ENCODE measurements at places on chromosomes 2 and 18.

DNA sequence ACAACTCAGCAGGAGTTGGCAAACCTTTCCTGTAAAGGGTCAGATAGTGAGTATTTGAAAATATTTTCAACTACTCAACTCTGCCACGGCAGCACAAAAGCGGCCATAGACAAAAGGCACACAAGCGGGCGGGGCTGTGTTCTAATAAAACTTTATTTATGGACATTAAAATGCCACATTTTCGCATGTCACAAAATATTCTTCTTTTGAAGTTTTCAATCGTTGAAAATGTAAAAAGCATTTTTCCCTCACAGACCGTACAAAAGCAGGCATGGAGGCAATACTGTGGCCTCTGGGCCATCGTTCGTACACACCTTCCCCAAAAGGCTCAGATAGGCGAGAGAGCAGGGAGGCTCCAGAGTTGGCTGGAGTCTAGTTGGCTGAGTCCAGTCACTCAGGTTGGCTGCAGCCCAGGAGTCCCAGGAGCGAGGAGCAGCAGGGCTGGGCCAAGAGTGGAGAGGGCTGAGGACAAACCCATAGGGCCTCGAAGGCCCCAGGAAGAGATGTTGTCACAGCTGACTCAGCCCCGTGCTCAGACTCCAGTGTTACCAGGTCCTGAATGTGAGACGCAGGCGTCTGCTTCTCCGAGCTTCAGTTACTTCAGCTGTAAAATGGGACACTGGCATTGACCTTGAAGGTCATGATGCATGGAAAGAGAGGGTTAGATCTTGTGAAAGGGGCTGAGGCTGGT lies 42.5 kb downstream of the SDC1 start:
- DNase-seq: no peak

DNA sequence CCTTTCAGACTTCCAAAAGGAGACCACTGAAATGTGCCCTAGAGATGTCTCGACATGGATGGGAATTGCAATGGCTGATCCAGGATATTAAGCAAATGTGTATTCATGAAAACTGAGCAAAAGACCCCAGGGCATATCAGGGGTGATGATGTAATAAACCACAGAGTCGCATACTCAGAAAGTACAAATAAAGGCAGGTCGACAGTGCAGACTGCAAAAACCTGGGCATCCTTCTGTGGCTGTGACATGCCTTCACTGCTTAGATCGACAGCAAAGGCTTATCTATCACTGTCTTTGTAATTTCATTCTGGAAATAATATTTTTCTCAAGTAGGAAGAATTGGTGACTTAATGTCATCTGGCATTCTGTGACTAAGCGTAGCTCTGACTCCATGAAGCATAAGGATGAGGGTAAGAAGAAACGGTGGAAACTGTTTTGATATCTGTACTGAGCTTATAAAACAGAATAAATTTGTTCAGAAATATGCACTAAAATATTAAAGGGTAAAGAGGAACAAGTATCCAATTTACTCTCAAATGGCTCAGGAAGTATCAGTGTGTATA lies 115.6 kb upstream of the NRP2 start:
- DNase-seq: no peak

GRCh38 chr2:189248141-189248540 lies 68.6 kb upstream of the COL5A2 start:
- no peak for DNase-seq

DNA sequence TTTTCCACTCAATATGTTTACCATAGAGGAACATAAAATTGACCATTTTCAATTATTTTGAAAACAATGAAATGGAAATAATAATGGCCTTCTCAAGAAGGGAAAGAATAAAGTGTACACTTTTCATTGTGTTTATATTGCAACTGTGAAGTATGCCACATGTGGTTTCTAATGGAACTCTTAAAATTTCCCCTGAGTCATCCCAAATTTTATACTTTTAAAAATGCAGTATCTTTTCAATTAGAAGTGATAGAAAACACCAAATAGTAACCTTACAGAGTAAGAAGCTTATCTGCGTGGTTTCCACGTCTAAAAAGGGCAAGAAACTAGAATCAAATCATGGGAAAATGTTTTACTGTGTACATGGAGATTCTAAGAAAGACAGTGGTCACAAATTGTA lies 70.0 kb downstream of the SCG2 start:
- DNase-seq: no peak

GRCh38 chr2:22947741-22948140 lies 437.2 kb upstream of the KLHL29 start:
- no peak for DNase-seq

Measured in activated CD4-positive, CD25-positive, alpha-beta regulatory T cell treated with anti-CD3 and anti-CD28 coated beads, Interleukin-2, amount 50 U/mL, for 72 hours (primary cell).